ENCODE measurements at places on chromosomes 6 and 20.

DNA sequence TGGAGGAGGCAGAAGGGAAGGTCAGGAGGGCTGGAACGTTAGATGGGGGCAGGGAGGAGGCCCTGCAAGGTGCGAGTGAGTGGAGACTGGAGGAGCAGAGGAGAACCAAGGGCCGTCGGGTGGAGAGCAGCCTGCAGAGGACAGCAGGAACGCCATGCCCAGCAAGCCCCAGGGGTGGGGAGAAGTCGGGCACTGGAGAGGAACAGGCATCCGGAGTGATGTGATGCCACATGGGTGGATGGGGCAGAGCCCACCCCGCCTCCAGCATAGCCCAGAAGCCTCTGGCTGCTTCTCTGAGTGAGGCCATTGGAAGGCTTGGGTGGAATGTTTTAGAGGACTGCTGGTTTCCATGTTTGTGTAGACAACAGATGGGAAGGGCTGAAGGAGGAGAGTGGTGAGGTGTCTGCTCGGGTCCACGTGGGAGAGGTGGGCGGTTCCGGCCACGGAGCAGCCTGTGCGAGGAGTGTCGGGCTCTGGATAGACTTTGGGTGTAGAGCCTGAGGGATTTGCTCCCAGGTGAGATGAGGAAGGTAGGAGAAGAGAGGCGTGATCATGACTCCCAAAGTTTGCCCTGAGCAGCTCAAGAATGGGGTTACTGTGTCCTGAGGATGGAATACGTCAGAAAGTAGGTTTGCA lies 221.4 kb downstream of the SMOC2 start:
- no peak for DNase-seq

DNA sequence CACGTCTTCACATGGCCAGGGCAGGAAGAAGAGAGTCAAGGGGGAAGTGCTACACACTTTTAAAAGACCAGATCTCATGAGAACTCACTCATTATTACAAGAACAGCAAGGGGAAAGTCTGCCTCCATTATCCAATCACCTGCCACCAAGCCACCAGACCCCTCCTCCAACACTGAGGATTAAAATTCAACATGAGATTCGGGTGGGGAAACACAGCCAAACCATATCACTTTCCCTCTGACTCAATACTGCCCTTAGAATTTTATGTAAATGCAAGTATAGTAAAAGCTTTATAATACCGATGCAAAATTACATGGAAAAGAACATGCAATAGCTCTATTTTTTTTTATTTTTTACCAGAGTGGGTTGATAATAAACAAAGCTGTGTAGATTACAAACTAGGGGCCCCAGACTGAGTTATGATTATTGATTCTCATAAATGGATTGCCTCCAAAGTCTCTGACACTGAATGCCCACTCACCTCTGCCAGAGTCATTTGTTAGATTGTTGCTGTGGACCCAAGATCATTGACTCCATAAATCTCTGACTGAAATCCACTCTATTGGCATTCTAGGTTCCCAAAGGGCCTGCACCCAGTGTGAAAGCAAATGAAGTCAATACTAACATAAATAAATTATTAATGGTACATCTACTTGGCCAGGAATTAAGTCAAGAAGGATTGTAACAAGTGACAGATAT lies 184.8 kb upstream of the FUT9 start:
- no peak for DNase-seq

- no peak for DNase-seq
Measured at GRCh38 chr6:18465410-18466154, 78.4 kb downstream of the RNF144B start.

DNA sequence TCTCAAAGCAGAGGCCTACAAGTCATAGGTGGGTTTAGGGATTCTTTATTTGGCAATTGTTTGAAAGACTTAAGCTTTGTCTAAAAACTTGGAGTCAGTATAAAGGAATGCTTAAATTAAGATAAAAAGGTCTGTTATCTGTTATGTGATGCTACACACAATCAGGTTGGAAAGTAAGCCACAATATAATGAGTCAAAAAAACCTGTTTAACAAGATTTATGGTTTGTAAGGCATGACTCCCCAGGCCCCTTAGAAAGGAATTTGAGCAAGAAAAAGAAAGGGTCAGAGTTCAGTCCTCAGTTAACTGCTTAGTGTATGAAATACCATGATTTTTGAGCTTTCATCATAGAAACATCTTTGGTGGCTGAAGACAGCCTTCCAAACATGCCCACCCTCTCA lies 66.8 kb upstream of the HMGN3 start:
- no peak for DNase-seq

GRCh38 chr6:130202782-130203181 lies 20.0 kb downstream of the SAMD3 start:
- DNase-seq, result no peak

DNA sequence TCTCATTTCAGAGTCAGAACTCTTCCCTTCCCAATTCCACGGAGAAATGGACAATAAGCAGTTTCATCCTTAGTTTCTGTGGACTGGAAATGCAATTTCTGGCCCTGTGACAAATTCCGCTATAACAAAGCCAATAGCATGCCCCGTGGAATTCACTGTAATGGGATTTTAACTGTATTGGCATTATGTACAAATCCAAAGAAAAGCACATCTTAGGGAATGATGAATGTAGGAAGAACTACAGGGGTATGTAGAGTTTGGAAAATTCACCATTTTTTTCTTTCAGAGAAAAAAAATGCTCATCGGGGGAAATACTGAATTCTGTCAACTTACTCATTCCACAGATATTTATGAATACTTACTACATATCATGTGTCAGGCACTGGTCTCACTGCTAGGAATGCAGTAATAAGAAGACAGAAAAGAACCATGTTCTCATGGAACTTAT lies 43.5 kb downstream of the KIF6 start:
- DNase-seq, result no peak

DNA sequence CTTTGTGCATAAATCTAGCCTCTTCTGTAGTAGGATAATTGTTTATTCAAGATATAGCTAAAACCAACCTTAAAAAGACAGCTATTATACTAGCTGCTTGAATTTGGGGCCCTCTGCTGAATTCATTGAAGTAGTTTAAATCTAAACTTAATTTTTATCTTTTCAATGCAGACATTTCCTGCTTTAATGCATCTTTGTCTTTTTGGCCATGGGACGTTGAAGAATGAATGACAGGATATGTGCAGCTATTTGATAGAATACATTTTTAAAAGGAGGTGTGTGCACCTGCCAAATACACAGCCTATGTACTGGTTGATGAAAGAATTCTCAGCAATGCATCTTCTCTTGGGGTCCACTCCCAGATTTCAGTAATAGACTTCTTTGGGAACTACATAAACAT lies 524.9 kb downstream of the PHF3 start:
- no peak for DNase-seq

- no peak for DNase-seq
Measured at GRCh38 chr20:33032555-33032954, 1.1 kb downstream of the BPIFB6 start.

DNA sequence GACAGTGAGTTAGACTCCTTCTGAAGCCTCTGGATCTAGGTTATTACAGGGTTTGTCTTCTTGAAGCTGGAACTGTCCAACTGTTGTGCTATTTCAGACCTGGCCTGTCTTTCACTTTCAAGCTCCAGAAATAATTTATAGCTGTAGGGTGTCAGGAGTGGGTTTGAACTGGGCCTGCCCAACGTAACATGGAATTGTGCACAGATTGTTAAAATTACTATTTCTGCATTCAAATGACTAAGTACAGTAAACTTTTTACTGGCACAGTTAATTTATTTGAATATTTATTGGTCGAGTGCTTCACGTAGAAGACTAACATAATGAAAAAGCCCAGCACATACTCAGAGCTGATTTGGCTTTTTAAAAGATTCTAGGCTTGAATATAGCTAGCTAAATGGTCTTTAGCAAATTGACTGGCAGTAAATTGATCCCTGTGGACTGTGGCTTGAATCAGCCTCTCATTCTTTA lies 74.3 kb downstream of the ARID1B start:
- DNase-seq, result peak; percentile 64

DNA sequence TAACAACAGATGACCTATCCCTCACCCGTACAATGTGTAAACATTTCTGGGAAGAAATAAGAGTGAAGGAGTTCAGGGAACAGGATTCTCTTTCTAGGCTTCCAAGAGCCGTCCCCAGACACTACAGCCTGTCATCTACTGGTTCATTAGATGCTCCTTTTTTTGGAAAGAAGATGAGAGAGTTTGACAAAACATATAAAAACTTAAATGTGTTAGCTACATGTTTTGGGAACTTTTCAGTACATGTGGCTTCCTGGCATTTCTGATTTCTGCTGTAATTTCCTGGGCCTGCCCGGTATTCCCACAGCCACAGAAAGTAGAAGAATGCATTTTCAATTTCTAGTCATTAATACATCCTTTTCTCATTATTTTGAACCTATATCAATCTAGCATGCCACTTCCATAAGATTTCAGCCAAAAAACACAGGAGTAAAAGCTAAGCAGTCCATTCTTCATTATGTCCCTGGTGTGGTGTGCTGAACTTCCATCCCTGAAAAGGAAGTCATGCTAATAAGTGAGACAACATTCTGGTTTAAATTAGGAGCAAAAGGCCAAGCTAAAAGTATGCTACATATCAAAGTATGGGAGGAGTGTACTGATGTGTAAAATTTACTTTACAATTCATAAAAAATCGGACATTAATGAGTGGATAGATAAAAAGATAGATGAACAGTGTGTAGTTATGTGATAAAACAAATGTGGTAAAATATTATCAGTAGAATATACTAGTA lies 198.2 kb downstream of the WDR27 start:
- no peak for DNase-seq

- DNase-seq, result no peak
Measured at GRCh38 chr6:150142097-150142669, 661 bp upstream of the PPP1R14C start.

GRCh38 chr20:34472246-34472925 lies 43.8 kb upstream of the DYNLRB1 start:
- DNase-seq, result no peak

DNA sequence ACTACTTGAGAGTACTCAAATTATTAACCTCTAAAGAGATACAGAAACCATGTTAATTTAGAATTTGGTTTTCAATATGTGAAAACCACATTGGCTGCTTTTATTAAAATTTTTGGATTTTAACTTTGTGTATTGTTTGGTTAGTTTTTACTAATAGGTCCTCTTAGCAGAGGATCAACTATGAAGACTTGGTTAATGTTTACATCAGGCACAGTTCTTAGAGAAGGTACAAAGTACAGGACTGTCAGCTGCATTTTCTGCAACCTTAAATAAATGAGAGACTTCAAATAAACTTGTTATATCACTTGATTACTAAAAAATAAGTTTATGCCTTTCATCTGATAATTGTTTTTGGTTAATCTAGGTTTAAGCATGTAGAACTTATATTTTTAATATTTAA lies 89.1 kb downstream of the PHF3 start:
- no peak for DNase-seq

- no peak for DNase-seq
Measured at GRCh38 chr6:24957199-24957598, 21.4 kb upstream of the RIPOR2 start.

DNA sequence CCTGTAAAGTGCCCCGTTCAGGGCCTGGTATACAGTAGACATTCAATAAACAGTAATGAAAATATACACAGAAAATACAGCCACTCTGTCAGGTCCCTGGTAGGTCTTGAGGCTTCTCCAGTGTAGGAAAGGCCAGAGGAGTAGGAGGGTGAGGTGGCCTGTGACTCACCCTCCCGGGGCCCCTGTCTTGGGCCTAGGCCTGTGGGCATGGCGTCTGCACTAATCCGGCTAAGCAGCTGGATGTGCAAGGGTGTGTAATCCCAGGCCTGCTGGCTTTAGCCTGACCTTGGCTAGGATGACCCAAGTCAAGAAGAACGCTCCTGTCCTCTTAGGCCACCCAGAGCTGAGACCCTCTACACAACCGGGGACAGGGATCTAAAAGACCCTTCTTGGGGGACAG lies 84.9 kb downstream of the KCNB1 start:
- no peak for DNase-seq

DNA sequence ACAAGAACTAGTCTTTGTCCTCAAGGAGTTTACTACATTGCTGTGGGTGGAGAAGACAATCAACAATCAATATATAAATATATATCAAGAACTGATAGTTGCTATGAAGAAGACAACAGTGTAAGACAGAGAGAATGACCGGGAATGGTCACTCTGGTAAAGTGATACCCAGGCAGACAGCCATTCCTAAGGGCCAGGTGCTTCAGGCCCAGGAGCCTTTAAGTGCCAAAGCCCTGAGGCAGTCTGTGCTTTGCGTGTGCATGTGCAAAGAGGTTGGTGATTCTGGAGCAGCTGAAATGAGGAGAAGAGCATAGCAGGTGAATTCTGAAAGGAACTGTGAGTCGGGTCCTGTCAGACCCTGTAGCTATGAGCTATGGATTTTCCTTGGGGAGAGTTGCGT lies 154.2 kb downstream of the DOK5 start:
- DNase-seq, result no peak

- no peak for DNase-seq
Measured at GRCh38 chr6:138285800-138286199, 67.5 kb upstream of the PBOV1 start.

DNA sequence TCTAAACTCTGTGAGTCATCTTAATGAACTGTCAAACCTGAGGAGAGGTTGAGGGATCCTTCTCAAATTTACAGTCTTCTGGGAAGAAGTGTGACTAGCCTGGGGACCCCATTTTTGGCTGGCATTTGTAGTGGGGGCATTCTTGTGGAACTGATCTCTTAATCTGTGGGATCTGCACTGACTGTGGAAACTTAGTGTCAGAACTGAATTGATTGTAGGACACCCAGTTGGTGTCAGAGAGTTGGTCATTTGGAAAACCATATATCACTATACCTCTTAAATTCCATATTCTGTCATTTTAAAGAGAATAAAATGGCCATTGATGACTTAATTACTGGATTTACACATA lies 48.3 kb downstream of the LAMA4 start:
- no peak for DNase-seq

- DNase-seq, result peak; percentile 44
Measured at GRCh38 chr20:41654292-41654691, 36.1 kb upstream of the CHD6 start.

DNA sequence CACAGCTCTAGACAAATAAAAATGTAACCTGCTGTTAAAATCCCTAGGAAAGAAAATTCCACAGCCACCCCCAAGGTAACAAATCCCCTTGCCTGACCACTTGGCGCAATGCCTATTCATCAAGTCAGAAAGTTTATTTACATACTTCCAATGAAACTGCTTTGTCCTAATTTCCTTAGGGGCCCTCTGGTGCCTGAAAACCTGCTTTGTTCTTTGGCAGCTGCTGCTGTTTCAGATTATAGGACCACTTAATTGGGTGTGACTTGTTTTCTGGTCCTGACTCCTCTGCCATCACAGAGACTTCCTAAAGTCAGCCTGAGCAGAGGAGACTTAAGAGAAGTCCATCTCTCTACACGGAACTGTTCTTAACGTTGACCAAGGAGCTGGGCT lies 323.6 kb downstream of the UBE3D start:
- no peak for DNase-seq

DNA sequence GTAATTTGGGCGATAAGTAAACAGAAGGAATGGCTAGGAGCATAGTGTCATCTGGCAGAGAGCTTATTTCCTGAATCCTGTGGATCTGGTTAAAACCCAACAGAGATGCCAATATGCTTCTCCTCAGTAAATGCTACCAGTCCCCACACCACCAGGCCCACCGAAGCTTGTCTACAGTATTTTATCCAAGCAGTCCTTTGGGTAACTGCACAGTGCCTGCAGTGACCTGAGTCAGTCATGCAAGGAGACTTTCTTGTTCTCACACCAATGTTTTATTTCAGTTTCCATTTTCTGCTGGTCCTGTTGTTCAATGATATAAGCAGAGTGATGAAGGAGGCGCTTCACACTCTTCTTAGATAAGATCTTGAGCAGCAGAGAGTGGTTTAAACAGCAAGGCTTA lies 326.3 kb downstream of the RIMS1 start:
- no peak for DNase-seq
